ENCODE measurements at places on chromosomes 16 and 17.

GRCh38 chr16:6897876-6898485, 434.7 kb upstream of the RBFOX1 start:
- no peak for DNase-seq

DNA sequence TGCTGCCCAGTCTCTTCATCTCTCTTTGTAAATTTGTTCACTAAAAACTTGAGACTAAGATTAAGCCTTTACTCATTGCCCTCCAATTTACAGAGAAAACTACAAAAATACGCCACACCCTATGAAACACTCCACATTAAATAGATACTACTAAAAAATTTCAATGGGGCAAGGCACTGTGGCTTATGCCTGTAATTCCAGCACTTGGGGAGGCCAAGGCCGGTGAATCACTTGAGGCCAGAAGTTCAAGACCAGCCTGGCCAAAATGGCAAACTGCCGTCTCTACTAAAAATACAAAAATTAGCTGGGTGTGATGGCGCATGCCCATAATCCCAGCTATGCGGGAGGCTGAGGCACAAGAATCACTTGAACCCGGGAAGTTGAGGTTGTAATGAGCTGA, 3.8 kb downstream of the UBE2O start:
- DNase-seq, result no peak

- DNase-seq, result no peak
Observed at GRCh38 chr17:80316927-80317705, 56.5 kb downstream of the RNF213 start.

DNA sequence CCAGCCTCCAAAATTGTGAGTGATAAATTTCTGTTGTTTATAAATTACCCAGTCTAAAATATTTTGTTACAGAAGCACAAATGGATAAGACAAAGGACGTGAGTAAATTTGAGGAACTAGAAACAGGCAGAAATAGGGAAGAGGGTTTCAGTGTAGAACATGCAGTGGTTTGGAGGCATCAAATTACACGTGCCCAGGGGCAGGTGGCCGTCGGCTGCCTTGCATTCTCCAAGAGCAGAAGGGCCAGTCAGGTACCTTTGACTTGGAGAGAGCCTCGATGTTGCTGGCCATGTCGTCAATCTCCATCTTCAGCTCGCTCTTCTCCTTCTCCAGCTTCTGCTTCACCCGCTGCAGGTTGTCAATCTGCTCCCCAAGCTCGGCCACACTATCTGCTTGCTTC, 54.3 kb downstream of the MYH13 start:
- no peak for DNase-seq

- no peak for DNase-seq
Observed at GRCh38 chr16:52379551-52379950, 167.4 kb downstream of the TOX3 start.

- no peak for DNase-seq
Observed at GRCh38 chr16:89425523-89425922, 64.8 kb downstream of the ANKRD11 start.

GRCh38 chr16:78761427-78761826, 662.0 kb downstream of the WWOX start:
- no peak for DNase-seq

DNA sequence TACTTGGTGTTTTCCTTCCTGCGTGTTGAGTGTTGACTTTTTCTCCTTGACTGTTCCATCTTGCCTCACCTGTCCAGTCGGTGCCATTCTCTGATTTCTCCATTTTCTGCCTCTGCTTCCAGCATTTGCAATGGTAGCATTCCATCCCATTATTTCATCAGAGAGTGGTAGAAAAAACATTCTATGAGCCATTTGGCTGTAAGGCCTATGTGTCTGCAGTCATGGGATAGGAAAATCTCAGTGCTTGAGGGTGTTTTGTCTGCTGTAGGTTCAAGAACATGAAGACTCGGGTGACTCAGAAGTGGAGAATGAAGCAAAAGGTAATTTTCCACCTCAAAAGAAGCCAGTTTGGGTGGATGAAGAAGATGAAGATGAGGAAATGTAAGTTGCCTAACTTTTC, 2.7 kb downstream of the UTP18 start:
- no peak for DNase-seq

DNA sequence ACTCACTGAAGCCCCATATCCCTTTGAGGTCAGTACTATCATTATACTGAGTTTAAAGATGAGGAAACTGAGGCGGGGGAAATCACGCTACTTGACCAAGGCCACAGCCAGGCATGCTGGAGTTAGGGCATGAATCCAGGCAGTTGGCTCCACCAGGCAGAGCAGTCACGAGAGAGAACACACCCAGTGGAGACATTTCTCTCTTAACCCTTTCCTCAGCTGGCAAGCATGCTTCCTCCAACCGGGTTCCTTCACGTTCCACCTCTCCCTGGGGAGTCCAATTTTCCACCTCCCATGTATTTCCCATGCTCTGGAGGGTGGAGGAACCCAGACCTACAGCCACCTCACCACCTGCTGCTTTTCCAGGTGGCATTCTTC, 32.8 kb downstream of the VAC14 start:
- DNase-seq, result no peak

DNA sequence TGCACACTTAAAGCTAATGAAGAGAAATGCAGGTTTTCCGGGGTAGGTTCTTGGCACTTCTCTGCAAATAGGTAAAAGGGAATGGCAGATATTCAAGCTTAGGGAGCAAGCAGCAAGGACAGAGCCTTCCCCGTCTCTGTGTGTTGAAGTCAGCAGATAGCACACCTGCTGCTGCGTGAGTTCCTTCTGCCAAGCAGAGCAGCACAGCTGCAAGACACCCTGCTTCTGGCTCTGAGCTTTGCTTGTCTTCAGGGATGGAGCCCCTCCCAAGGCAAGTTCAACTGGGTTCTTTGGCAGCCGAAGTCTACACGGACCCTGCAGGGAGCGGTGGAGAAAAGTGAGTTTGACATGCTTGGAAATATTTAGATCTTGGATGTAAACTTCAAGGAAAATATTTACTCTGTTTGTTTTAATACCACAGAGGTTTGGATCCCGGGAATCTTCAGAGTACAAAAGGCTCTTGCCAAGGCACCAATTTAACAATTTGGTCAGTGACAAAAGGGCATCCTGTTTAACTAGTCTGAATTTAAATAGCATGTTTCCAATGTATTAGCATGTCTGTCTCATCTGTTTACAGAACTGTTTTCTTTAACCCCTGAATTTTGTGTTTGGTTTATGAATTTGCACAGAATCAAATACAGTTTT, 113.4 kb upstream of the KCNJ16 start:
- no peak for DNase-seq

DNA sequence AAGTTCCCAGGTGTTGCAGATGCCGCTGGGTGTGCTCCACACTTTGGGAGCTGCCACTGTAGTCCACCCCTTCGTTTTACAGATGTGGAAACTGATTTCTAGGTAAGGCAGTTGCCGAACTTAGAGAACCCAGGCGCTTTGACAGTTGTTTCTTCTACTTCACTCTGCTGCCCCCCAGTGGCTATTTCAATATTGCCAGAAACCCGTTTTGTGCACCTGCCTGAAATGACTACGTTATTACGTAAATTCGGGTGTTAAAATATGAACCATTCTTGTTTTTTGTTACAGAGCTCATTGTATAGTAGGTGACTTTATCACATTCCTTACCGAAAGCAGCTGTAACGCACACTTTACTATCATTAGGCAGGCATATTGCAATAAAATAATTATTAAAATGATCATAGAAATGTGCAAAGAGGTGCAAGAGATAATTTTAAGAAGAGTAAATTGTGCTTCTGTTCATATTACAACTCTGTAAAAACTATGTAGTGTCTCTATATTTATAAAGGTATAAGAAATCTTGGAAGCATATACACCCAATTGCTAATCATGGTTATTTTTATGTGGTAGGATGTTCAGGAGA, 44.9 kb downstream of the OTOA start:
- peak; percentile 35 for DNase-seq

DNA sequence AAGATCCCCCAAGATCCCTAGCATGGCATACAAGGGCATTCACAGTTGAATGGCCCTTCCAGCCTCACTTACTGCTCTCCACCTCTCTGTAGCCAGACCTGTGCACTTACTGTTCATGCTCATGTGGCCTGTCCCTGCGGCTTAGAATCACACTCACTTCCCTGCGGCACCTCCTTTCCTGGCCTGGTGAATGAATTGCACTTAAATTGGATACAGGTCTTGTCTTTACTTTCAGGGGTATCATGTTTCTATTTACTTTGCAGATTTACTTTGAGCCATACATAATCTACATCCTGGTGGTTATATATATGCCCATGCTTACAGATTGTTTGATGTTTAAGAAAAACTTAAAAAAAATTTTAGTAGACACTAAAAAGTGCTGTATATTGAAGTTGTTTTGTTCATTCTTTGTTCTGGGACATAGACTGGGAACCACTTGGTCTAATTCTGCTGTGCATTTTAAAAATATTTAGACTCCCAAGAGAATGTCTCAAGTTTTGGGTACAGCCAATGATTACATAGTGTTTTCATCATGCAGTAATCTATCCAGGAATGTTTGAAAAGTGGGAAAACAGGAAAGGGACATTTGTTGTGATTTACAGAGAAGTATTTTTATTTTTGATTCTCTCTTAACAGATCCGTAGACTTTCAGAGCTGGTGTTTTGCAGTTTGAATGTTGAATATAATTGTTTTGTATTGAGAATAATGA, 63.9 kb downstream of the NUP88 start:
- DNase-seq, result no peak

GRCh38 chr16:89949121-89949742, 677 bp downstream of the DEF8 start:
- DNase-seq, result no peak

- DNase-seq, result peak; percentile 85
Observed at GRCh38 chr16:2752850-2753732, 653 bp downstream of the SRRM2 start.

DNA sequence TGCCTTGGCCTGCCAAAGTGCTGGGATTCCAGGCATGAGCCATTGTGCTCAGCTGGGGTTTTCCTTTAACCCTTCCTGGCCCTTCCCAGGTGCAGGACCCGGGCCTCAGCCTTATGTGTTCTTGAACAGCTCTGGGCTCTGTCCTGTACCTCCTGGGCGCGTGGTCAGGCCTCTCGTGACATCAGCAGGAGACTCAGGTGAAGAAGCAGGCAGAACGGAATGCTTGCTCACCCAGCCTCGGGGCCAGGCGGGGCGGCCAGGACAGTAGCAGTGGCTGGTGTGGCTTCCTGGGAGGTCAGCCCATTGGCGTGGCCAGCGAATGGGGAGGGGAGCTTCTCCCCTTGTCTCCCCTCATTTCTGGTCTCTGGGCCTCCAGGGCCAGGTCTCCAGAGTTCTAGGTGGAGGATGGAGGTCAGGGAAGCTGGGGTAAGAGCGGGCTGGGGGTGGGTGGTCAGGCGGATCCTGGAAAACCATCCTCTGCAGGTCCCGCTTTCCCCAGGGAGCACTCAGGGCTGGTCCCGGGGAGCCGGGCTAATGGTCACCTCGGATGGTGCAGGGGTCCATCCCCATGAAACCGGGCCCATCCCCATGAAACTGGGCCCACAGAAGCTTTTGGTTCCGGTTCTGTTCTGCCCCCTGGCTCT, 281.5 kb downstream of the SEC14L1 start:
- DNase-seq, result no peak

DNA sequence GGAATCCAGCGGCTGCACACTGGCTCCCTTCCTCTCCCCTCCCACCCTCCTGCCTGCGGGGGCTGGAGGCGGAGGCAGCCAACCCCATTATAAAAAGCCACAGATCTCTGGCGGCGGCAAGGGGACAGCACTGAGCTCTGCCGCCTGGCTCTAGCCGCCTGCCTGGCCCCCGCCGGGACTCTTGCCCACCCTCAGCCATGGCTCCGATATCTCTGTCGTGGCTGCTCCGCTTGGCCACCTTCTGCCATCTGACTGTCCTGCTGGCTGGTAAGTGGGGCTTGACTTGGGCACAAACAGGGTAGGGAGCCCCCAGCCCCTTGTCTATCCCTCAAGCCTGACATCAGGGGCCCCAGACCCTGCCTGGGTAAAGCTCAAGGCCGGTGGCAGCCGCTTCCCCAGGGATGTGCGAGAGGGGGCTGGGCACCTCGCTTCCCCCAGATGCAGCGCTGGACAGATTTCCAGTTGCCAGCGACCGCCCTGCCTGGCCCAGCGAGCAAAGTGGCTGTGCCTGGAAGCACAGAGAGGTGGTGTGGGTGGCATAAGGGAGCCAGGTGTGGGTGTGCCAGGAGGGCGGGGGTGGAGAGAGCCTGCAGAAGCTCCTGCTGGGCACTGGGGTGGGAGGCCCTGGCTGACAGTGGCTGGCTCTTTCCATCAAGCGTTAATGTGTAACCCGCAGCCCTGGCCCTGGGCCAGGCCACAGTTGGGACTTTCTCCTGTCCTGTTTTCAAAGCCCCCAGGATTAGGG, at the start of gene CX3CL1:
CX3CL1 (plus strand) TSS at position 119 of the 745 bp plus-strand sequence; CDS start at position 198, 79 bp downstream.
- no peak for DNase-seq

DNA sequence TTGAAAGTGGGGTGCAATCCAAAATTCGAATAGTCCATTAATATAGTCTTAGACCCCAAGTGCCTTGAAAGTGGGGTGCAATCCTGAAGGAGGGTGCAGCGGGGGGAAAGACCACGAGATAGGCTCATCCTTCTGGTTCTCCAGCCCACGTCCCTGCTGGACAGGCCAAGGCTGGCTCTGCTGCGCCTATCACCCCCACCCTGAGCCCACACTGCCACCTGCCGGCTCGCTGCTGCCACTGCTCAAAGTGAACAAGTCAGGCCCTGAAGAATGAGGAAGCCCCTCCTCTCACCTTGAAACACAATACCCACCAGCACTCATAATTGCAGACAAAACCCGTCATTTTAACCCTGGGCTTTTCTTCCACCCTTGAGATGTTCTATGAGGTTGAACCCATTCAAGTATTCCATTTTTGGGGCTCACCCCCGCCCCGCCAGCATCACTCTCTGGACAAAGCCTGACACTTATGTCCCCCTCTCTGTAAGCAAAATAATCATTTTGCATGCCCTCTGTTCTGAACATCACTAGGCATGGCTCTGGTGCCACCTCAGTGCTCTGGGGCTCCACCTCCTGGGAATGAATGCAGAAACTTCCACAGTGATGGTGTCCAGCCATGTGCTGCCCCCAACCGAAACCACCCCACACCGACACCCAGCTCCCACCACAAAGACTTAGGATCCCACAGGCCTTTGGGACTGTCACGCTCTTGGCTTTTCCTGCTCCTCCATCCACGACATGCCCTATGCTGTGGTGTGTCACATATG, 56.8 kb downstream of the BEAN1 start:
- DNase-seq, result peak; percentile 77

GRCh38 chr17:49935526-49936210, 33.3 kb upstream of the DLX4 start:
- no peak for DNase-seq

DNA sequence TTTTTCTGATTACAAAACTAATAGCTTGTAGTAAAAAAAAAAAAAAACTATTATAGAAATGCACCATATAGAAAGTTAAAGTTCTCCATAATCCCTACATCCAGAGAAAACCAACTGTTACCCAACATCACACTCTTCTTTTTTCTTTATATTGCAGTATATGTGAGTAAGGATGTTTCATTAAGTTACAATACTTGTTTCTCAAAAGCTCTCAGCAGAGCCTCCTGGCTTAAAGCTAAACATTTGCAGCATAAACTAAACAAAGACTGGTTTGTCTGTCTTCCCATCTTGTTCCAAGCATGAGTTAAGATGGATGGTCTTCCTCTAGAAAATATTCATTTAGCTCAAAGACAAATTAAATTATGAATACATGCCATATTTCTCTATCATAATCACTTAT, 25.2 kb downstream of the GRB2 start:
- no peak for DNase-seq

Data from H54 (cell line).